ENCODE measurements at places on chromosomes 5 and 9. TPM values are rescaled to one million over a fixed set of nuclear protein-coding genes. Genes with fewer than 3 reads are reported as not detected.

Gene PHF24
- 0.13 TPM for total RNA-seq

Gene COL15A1
- total RNA-seq = 24.0 TPM

Gene ZFP2
- 2.8 TPM for total RNA-seq

Gene HRH2
- 0.41 TPM for total RNA-seq

Gene COX7C
- 434 TPM for total RNA-seq

Gene DDX4
- not detected for total RNA-seq

Gene FAXDC2
- 9.3 TPM for total RNA-seq

Gene PRXL2C
- total RNA-seq = 17.5 TPM

Gene PITX1
- total RNA-seq = 0.87 TPM

Gene NFIB
- total RNA-seq = 120 TPM

Gene TYRP1
- 0.23 TPM for total RNA-seq

Gene DAB2
- total RNA-seq = 70.7 TPM

Gene PCDHB6
- total RNA-seq = 1.1 TPM

Gene PCDHB3
- total RNA-seq = 6.5 TPM

Gene RMND5B
- total RNA-seq = 70.4 TPM

Gene MYO10
- total RNA-seq = 132 TPM

Gene PCDHA1
- total RNA-seq = 0.13 TPM

Gene CDH9
- total RNA-seq = not detected

Gene IL4
- total RNA-seq = not detected

Gene FGF10
- total RNA-seq = 0.15 TPM

Gene UNC13B
- 39.9 TPM for total RNA-seq

Gene NNT
- 21.7 TPM for total RNA-seq

Data from endothelial cell (in vitro differentiated cells).